ENCODE measurements at places on chromosomes 6 and 20.
A peak's percentile ranks its signal among the peaks of the same experiment; 100 is the strongest.

DNA sequence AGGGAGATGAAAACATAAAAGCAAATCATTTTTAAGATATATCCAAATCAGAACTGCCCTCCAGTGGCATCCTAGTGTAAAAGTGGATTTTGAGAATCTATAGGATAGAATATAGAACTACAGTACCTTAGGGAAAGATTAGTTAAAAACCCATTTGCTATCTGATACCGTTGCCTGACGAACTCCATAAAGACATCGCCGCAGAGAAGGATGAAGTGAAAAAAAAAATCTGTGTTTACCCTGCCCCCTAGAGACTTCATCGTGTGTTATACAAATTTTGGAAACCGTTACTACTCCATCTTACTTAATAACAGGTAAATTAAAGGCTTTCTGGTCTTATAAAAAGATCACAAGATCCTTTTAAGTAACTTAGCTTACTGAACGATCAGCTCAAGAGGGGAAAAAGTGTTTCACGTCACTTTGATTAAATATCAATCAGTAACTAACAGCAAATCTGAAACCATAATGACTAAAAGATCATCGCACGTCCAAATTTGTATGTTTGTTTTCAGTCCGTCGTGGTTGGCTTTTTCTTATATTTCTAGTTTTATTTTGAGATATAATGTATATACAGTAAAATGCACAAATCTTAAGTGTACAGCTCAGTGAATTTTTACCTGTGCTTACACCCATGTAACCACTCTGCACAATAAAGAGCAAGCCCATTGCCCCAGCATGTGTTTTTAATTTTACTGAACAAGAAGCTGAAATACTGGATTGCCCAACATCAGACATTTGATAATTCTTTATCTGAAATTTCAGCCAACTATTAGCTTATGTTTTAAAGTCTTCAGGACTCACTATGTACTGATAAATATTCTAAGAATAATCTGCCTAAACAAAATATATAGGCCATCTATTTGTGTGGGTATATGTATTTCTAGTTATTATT, 881 bp upstream of the MCM3 start:
- DNase-seq: peak; percentile 31

- DNase-seq: no peak
These were observed 59.1 kb downstream of the AGPAT4 start for GRCh38 chr6:161214722-161215121.

GRCh38 chr6:153043719-153044118, 41.2 kb upstream of the MTRF1L start:
- no peak for DNase-seq

- DNase-seq: no peak
These were observed 273.0 kb downstream of the CDH4 start for GRCh38 chr20:61524951-61525666.

GRCh38 chr20:23867152-23867776, 12.3 kb downstream of the CST5 start:
- no peak for DNase-seq

- DNase-seq: peak; percentile 71
These were observed 746 bp downstream of the BACH2 start for GRCh38 chr6:90295854-90296340.

- no peak for DNase-seq
These were observed 39.6 kb upstream of the PRSS35 start for GRCh38 chr6:83472767-83473166.

DNA sequence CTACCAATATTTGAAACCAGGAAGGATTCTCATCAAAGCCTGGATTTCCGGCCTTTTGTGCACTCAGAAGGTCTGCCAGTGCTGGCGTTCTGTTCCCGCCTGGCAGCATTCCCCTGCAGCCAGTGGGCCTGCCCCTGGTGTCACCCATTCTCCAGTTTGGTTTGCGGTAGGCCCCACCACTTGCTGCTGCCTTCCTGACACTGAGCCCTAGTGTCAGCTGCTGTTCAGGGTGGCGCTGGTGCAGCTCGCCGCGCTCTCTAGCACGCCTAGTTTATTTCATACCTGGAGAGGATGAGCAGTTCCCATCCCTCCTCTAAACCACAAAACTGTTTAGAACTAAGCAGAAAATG, 9.5 kb downstream of the NPEPL1 start:
- DNase-seq: no peak

GRCh38 chr20:34578521-34578920, 20.0 kb downstream of the MAP1LC3A start:
- no peak for DNase-seq

DNA sequence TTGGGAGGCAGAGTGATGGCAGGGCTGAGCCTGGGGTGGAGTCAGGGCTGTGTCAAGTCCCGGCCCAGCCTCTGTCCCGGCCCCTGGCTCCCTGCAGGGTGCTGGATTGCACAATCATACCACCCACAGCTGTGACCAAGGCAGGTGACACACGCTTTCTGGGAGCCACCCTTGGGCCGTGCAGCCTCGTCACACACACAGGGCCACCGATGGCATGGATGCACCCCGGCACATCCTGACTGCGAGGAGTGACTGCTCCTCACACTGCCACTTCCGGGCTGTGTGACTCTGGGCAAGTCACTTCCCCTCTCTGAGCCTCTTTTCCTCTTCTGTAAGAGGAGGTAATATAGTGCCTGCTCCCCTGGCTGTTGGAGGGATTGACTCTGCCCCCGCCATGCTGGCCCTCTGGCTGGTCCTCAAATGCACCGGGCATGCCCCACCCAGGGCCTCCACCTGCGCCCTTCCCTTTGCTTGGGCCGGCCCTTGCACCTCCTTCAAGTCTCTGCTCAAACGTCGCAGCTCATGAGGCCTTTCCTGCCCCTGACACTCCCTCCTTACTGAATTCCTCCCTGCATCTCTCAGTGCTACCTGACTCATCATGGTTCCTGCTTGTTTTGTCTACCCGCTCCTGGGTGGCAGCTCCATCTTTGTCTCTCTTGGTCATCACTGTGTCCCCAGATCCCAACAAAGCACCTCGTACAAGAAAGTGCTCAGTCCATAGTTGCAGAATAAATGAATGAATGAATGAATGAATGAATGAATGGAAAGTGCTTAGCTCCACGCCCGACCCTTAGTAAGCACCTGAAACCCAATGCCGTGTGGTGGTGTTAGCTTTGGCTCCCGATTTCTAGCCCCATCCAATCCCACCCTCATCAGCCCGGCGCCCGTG, 93.5 kb downstream of the CEBPB start:
- peak; percentile 53 for DNase-seq

DNA sequence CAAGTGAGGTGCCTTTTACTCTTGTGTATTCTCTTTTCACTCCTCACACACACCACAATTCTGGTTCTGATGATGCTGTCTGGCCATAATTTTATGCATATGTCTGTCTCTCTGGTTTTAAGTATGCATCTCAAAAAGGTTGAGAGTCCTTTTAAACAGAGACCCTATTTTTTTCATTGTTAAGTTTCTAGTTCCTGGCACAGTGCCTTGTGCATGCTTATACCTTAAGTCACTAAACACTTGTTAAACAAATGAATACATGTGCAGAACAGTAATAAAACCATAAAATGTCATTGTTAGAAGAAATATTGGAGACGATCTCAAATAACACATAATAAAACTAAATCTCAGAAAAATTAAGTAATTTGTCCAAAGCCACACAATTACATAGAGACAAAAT, 7.9 kb downstream of the ROS1 start:
- no peak for DNase-seq

DNA sequence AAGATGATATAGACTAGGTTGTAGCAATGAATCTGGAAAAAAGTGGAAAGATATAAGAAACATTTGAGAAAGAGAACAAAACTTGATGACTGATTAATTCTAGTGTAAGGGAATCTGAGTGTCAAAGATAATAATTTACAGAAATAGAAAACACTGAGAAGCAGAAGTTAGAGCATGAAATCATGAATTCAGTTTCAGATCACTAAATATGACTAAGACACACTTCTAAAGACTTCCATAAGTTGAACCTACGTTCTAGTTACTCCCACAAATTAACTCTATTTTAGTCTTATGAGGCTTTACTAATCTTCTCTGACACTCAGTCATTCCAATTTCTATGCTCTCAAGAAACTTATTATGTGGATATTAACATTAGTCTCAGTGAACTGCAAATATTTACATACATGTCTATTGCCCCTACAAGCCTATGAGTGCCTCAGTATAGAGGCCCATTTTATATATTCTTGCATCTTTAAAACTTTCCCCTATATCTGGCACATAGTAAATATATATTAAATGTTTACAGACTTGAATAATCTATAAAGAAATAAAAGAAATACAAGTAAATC, 30.4 kb downstream of the IBTK start:
- DNase-seq: no peak

GRCh38 chr6:52666071-52666470, 4.8 kb upstream of the TMEM14A start:
- DNase-seq: no peak

- no peak for DNase-seq
These were observed 253.2 kb downstream of the HAO1 start for GRCh38 chr20:7687065-7687464.

- DNase-seq: peak; percentile 61
These were observed at the start of gene AKAP12 for GRCh38 chr6:151239603-151240035. TSS of gene AKAP12 (plus strand) at chr6:151239967. CDS start at chr6:151240563, 596 bp downstream.

- DNase-seq: no peak
These were observed 723 bp downstream of the AKIRIN2 start for GRCh38 chr6:87701344-87701675.

- no peak for DNase-seq
These were observed 11.8 kb downstream of the FAM110A start for GRCh38 chr20:845226-845868.

- DNase-seq: no peak
These were observed 53.9 kb upstream of the DDR1 start for GRCh38 chr6:30830438-30830837.

DNA sequence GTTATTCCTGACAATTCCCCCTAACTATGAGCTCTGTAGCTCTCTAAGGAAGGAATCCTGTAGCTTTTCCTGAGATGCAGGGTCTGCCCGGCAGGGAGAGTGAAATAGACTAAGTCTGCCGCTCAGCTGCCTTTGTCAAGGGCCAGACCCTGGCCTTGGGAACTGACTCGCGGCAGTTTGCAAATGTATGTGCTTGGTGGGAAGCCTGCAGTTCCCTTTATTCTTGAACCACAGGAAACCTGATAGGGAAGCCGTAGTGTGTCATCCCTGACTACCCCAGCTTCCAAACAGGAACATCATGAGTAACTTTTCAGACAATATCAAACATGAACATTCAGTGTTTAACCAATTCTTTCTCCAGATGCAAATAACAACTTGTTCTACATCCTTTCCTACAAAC, 78.7 kb upstream of the IFNGR1 start:
- DNase-seq: peak; percentile 57

- no peak for DNase-seq
These were observed 68.2 kb downstream of the NINL start for GRCh38 chr20:25517124-25517523.

DNA sequence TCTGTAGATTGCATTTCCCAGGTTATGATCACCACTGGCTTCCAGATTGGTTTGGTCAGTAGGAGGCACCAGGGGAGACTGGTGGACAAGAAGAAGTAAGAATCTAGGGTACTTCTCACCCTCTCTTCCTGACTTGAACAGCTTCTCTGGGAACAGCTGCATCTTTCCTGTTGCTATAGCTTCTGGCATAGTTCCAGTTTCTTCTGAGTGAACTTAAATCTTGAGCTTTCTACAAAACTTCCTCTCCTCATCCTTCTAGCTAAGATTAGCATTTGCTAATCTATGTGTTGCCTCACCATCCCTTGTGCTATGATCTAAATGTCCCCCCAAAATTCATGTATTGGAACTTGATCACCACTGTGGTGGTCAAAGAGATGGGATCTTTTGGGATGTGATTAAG, 724.6 kb downstream of the UTRN start:
- DNase-seq: peak; percentile 8

- no peak for DNase-seq
These were observed 6.1 kb upstream of the TMEM200A start for GRCh38 chr6:130359736-130360135.

All from fibroblast of skin of right quadriceps (primary cell).